ENCODE measurements at places on chromosomes 7 and 10.
A peak's percentile ranks its signal among the peaks of the same experiment; 100 is the strongest.

- no peak for DNase-seq
These were observed 275.1 kb upstream of the KLF14 start for GRCh38 chr7:131008840-131009711.

DNA sequence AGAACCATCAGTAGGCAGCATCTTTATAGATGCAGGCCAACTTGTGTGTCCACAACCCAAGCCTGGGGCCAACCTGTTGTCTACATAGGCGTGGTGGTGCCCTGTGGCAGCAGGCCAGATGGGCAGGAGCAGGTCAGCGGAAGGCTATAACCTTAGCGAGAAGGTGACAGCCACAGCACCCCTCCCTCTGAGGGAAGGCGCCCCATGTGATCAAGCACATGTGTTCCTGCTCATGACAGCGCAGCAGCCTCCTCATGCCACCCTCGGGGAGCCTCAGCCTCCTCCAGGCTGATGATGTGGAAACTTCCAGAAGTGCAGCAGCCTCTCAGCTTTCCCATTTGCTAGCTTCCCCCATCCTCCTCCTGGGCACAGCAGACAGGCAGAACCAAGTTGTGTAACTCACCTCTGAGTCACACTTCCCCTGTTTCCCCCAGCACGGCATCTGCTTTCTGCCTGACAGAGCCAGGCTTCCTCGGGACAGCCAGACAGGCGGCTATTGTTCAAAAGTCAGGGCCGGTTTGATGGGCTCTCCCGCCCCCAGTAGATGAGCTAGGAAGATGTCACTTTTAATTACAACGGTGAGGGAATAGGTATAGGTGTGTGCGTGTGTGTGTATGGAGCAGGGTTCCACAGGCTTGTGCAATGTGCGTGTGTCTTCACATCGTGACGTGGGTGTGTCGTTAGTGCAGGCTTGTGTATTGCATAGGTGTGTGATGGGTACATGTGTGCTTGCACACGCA is 312.0 kb upstream of the ZMIZ1 start:
- no peak for DNase-seq

DNA sequence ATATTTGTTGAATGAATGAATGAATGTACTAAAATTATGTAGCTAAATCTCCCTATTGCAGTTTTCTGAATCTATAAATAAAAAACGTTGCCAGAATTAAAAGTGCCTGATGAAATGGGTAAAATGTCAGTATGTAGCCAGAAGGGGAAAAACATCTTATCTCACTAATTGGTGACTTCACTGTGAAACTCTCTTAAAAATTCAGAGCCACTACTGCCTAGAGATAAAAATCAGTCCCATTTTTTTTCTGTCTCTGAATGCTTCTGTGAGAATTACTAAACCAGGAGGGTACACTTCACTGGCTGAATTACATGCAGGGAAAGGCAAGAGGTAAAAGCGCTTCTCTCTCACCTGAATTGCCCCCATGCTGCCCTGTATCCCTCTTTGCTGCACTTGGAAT is 69.6 kb upstream of the HPS1 start:
- no peak for DNase-seq

DNA sequence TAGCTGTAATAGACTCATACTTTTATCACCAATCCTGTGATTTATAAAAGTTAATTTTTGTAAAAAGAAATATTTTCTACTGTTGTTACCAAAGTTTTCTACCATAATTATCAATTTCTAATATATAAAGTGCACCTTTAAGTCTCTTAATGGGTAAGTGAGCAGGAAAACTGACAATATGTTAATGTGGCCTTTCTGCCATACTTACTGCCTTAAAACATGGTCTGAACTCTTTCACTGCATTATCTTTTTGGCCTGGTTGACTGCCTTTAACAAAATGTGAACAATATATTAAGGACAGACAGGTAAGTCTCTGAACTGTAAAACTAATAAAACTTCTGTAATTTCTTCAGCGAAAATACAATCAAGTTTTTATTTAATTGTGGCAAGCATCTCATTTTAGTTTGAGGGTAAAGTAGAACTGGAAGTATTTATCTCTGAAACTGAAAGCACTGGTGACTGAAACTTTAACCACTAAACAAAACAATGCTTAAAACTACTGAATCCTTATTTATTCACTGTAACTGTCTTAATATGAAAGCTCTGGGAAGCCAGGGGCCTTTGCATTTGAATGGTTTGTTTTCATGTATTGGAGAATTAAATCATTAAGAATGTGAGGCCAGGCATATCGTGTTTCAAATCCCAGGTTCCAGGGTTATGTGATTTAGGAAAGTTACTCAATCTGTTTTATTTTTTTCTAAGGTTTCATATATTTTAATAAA is 948.8 kb upstream of the POT1 start:
- DNase-seq = no peak

DNA sequence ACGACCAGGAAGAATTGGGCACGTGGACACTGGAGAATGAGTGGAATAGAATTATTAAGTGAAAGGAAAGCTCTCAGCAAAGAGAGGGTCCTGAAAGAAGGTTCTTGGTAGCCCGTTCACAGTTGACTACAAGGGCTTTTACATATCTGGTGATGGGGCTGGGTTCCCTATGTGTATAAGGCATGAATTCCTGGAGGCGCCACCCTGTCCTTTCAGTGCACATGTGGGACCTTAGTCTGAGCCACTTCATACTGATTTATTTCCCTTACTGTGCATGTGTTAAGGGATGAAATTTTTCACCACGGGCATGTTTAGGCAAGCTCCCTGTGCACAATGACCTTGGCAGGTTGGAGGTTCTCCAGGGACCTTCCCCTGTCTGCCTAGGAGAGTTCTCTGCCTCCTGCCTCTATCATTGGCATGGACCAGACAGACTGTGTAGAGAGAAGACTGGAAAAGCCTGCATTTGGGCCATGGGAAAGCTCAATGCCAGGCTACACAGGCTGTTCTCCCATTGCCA is 145.9 kb upstream of the ITGB1 start:
- no peak for DNase-seq

GRCh38 chr7:33463131-33463530 is 333.8 kb downstream of the BBS9 start:
- DNase-seq = no peak

- no peak for DNase-seq
These were observed 186.5 kb upstream of the BET1 start for GRCh38 chr7:94190599-94191061.

- DNase-seq = no peak
These were observed 104.7 kb downstream of the SFMBT2 start for GRCh38 chr10:7306147-7306546.

- DNase-seq = no peak
These were observed 12.7 kb downstream of the PTPRE start for GRCh38 chr10:127919418-127920271.

- DNase-seq = no peak
These were observed 29.9 kb downstream of the GPR22 start for GRCh38 chr7:107499731-107500130.

DNA sequence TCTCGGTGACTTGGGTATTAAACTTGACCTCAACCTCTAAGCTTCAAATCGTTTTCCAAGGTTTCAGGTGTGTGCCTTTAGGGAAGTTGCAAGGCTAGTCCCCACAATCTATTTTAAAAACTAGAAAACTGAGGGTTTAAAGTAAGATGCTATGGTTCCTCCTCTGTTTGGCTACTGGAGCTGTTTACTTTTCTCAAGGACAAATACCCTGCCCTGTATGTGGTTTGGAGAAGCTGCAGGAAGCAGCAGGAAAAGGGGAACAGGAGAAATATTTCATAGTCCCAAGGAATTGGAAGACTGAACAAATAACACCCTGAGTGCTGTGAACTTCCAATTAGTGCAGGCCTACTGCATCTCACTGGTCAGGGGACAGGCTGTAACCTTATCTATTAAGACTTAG is 135.9 kb downstream of the NRP1 start:
- DNase-seq = no peak

DNA sequence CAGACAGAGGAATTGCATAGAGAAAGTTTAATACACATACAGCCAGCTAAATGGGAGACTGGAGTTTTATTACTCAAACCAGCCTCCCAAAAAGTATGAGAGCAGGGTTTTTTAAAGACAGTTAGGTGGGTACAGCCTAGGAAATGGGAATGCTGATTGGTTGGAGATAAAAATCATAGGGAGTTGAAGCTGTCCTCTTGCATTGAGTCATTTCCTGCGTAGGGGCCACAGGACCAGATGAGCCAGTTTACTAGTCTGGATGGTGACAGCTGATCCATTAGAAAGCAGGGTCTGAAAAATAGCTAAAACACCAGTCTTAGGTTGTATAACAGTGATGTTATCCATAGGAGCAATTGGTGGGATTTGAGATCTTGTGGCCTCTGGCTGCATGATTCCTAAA is 76.1 kb upstream of the POM121L12 start:
- DNase-seq = no peak

GRCh38 chr10:117412469-117413010 is 37.3 kb upstream of the PDZD8 start:
- no peak for DNase-seq

GRCh38 chr10:24360282-24361127 is 151.6 kb downstream of the KIAA1217 start:
- no peak for DNase-seq

GRCh38 chr7:135445690-135446089 is 64.2 kb downstream of the CNOT4 start:
- no peak for DNase-seq

DNA sequence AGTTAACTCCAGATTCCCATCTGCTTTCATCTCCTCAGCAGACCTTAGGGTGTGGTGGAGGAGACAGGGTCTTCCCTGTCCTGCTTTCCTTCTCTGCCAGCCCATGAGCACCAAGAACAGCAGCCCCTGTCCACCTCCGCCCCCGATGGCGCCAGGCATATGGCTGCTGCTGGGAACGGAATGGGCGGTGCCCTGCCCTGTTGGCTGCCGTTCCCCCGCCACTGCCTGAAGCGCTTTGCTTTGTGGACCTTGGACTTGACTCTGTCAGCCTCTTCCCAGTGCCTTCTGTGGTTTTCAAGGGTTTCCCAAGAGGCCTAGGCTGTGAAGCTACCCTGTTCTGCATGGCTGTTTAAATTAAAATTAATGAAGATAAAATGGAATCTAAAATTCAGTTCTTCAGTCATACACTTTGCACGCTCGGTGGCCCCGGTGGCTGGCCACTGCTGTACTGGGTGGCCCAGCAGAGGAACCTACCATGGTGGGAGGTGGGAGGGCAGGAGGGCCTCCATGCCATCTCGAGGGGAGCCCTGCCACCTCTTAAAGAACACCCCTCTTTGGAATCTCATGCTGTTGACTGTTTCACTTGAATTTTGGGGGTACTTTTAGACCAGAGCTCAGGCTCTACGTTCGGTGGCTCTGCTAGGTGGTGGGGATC is 78.7 kb downstream of the NKX6-2 start:
- DNase-seq = no peak

GRCh38 chr10:80196270-80196949 is 8.9 kb downstream of the ANXA11 start:
- peak; percentile 34 for DNase-seq

GRCh38 chr7:73918926-73919693 is 58.2 kb downstream of the TMEM270 start:
- DNase-seq = no peak

- no peak for DNase-seq
These were observed 129.6 kb downstream of the GRM3 start for GRCh38 chr7:86773309-86773708.

GRCh38 chr10:96292971-96293920 is 11.0 kb upstream of the DNTT start:
- DNase-seq = no peak

GRCh38 chr10:110610308-110610774 is 33.8 kb upstream of the RBM20 start:
- DNase-seq = no peak

DNA sequence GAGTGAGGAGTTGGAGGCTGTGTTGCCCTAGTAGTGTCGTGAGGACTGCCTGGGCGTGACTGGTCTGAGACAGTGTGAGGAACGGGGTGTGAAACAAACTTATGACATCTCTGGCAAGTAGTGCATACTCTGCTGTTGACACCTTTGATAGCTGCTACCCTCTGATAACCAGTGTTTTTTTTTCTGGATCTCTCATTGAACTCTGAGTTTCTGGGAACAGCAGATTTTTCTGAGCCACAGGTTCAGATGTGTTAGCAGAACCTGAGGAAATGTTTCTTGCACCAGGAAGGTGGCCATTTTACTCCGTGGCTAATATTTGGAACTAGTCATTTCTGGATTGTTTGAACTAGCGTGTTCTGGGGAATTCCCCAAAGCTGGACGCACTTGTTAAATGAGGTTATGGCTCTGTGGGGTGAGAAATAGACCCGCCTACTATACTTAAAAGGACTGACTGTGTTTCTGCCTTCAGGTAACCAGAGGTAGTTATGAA is 52.9 kb downstream of the AUTS2 start:
- DNase-seq = no peak

- DNase-seq = no peak
These were observed 385.5 kb upstream of the PFKP start for GRCh38 chr10:2681891-2682290.

DNA sequence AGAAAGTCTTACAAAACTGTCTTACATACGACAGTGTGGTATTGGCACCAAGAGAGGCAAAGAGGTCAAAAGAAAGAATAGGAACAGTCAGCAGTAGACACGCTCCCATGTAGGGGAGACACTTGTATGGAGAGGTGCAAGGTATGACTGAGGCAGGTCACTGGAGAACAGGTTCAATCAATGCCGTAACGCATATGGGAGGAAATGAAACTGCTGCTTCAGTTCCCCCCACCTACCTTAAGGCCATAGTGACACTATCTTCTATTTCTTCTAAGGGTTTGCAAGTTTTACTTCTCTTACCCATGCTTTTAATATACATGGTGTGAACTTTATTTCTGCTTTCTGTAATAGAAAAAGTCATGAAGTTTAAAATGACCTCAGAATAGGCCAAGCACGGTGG is 5.5 kb upstream of the PITRM1 start:
- DNase-seq = no peak

DNA sequence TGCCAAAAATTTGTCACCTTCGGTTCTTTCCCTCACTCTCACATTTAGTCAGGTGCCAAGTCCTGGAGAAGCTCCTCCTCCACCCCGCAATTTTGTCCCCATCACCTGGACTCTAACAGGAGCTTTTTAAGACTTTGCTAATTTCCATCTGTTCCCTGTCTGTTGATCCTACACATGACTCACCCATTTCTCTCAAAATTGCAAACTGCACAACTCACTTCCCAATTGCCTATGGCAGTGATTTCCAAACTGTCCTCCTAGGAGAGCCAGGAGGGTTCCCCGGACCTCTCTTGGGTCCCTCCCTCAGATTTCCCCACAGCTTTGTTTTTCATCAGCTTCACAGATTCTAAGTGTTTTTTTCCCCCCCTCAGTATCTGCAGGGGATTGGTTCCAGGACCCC is 120.3 kb downstream of the WNT2 start:
- no peak for DNase-seq

GRCh38 chr10:60663850-60664249 is 114.4 kb upstream of the CDK1 start:
- DNase-seq = no peak

DNA sequence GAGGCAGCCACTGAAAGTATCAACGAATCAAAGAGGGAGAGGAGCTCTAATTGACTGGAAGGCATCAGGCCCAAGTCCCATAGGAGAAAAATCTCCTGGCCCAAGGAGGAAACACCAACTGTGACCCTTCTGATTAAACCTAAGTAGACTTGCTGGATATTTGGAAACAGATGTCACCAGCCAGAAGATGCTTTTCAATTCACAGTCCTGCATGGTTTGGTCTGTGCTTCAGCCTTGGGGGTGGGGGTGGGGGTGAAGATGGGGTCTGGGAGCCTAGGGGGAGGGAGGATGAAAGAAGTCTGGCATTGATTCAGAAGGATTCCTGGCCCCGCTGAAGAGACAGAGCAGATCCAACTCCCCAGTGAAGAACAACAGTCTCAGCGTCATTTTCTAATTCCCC is 623.7 kb downstream of the PARD3 start:
- no peak for DNase-seq

GRCh38 chr7:92221766-92222165 is 23.9 kb downstream of the KRIT1 start:
- no peak for DNase-seq

Data from stimulated activated CD4-positive, alpha-beta T cell treated with anti-CD3 and anti-CD28 coated beads, Interleukin-15, amount 100 ng/mL, for 1 hour (primary cell).